ENCODE measurements at places on chromosomes 2 and 18.

- DNase-seq = peak; percentile 54
Observed at GRCh38 chr2:231613663-231614558, 21.2 kb downstream of the TEX44 start.

- DNase-seq = no peak
Observed at GRCh38 chr18:55265984-55266383, 306.7 kb upstream of the CCDC68 start.

DNA sequence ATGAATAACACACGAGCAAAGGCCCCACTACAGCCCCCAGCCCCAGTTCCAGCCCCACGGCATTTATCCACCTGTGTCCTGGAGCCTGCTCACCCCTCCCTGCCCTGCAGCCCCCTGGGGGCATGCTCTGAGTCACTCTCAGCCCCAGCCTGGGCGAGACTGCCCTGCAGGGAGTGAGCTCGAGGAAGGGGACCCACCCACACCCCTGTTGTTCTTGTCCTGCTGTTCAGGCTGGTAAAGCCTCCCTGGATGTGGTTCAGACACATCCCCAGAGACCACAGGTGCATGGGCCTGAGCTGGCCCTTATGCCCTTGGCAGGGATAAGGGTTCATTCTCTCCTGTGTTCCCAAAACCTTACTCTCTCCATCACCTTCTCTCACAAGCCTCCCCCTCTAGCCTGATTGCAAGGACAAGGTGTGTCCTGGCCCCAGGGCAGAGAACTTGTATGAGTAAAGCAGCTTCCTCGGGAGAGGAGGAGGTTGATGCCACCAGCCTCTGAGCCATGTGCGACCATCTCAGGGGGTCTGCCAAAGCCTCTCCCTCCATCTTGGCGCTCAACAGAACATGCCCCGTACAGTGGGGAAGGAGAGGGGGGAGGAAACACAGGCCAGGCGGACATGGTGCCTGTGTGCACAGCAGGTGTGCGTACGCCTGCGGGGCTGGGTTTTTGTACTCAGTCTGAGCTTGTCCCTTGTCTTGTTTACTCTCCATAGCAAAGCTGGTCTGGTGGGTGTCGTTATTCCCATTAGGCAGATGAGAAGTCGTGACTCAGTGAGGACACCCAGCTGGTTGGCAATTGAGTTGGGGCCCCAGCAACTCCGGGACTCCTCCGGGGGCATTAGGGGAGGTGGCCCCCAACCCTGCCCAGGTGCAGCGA lies 64.4 kb downstream of the CIB4 start:
- no peak for DNase-seq

GRCh38 chr2:181648478-181649155 lies 8.3 kb downstream of the CERKL start:
- DNase-seq = no peak

- no peak for DNase-seq
Observed at GRCh38 chr18:22141211-22141610, 28.2 kb upstream of the GATA6 start.

DNA sequence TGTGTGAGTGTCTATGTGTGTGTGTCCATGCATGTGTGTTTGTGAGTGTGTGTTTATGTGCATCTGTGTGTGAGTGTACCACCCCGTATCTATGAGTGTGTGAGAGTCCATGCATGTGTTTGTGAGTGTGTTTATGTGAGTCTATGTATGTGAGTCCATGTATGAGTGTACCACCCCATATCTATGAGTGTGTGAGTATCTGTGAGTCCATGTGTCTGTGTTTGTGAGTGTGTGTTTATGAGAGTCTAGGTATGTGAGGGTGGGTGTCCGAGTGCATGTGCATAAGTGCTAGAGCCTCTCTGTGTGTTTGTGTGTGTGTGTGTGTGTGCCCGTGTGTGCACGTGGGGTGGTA lies 86.0 kb upstream of the ATG16L1 start:
- no peak for DNase-seq

DNA sequence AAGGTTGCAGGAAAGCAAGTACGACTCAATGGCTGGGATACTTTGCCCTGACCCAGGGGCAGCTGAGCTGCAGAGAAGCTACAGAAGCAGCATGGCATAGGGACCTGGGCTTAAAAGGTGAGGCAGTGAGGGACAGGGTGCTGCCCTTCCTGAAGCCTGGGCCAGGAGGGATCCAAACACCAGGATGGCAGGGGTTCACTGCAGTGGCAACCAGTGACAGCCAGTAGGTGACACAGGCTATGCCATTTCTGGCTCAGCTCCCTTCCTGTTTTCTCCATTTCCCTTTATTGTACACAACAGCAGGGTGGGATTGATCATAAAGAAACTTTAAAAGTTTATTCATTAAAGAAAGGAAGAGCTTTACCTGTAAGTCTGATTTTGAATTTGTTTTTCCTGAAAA lies 48.8 kb downstream of the CABYR start:
- no peak for DNase-seq

DNA sequence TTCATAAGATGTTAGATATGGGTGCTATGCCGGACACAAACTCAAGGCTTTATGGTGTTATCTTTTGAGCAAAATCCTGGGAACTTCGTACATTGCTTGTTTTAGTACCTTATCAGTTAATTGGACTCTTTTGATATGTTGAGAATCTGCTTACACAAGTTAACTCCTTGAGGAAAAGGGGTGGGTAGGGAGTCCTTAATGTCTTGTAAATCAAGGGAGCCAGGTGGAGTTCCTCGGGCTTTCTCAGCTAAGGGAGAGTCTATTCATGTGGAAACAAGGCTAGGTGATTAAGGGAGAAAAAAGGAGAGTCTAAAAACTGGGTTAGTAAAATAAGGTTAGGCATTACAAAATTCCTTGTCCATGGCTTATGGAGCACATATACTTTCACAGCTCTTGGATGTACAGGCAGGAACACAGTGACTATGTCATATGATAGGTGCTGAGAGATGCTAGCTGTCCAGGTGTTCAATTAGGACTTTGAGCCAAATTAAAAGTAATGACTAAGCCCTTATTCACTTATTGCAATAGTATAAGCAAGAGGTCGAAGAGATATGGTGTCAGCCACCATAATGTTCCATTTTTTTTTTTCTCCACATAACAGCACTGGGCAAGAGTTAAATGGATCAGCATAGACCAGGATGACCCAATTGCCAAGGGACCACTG lies 59.5 kb upstream of the DYNAP start:
- DNase-seq = no peak

- no peak for DNase-seq
Observed at GRCh38 chr18:50051288-50051687, 143.7 kb downstream of the MYO5B start.

- DNase-seq = no peak
Observed at GRCh38 chr18:8411492-8411891, 197.7 kb upstream of the RAB12 start.

GRCh38 chr2:149064365-149064841 lies 25.9 kb downstream of the LYPD6B start:
- no peak for DNase-seq

DNA sequence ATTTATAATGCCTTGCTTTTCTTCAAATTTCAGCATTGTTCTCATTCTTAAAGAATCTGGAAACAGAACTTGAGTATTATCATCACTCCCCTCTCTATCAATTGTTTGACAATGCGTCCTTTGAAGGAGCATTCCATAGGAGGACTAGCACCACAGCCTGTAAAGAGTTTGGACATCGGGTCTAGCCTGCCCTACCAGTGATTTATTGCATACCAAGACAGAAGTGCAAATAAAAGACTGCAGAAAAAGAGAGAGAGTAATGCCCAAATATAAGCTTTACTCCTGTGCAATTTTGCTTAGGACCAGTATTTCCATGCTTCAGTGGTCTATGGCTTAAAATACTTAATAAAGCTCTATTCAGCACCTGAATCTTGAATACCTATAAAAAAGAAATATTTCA lies 55.4 kb upstream of the MAP2 start:
- DNase-seq = no peak

DNA sequence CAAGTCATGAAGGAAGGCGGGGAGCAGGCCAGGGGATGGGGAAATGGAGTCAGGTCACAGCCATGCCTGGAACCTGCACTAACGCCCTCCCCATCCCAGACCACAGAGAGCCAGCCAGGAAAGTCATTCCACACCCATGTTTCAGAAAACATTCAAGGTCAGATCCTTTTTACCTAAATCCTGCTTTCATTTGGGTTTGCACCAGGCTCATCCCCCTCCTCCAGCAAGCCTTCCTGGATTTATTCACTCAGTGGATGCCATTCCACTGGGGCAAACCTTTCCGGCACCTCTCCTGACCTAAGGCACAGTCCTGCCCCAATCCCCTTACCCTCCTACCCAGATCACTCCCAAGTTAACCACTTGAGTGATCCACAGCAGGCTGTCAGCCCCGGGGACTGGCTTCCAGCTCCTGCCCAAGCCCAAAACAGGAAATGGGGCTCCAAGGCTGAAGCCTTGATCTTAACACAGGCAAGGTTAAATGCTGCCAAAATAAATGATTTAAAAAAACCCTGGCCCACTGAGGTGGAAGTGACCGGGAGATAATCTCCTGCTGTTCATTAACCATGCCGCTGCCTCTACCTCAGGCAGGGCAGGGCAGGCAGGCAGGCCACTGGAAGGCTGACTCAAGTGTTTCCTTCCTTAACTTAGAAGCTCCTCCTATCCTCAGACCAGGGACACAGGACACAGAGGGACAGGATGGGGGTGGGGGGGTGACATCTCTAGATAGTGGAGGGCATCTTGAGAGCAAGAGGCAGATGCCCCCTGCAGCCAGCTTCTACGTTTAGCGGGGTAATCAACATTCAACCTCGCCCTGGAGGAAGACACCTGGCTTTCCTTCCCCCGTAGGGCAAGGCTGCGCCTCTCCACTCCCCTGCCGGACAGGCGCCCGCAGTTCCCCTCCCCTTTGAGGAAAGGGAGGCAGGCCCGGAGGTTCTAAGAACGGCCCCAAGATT lies 1.4 kb downstream of the RAB11FIP5 start:
- DNase-seq = no peak

GRCh38 chr2:119485336-119486110 lies 38.8 kb downstream of the SCTR start:
- no peak for DNase-seq

GRCh38 chr2:238638100-238638981 lies 209.5 kb upstream of the TWIST2 start:
- DNase-seq = no peak

- DNase-seq = no peak
Observed at GRCh38 chr2:71889759-71890684, 257.6 kb downstream of the CYP26B1 start.
